ENCODE measurements at places on chromosomes 16 and 17. TPM values are rescaled to one million over a fixed set of nuclear protein-coding genes. Genes with fewer than 3 reads are reported as not detected.

- peak; percentile 7 for DNase-seq
Measured at GRCh38 chr17:11644265-11645212, 46.3 kb downstream of the DNAH9 start.

DNA sequence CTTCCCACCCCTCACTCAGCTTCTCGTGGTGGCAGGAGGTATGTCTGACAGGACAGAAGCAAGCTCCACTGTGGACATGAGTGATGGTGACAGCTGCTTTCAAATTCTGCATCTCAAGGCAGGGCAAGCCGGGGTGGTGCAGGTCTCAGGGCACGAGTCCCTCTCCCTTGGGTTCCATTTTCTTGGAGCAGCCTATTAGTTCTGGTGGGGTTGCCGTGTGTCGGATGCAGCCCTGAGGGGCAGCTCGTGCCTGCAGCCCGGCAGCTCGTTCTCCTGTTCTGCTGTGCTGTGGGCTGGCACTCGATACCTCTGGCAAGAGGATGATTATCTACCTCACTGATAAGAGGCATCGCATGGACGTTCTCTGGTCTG is 16.5 kb upstream of the CLEC18C start:
- DNase-seq, result no peak

DNA sequence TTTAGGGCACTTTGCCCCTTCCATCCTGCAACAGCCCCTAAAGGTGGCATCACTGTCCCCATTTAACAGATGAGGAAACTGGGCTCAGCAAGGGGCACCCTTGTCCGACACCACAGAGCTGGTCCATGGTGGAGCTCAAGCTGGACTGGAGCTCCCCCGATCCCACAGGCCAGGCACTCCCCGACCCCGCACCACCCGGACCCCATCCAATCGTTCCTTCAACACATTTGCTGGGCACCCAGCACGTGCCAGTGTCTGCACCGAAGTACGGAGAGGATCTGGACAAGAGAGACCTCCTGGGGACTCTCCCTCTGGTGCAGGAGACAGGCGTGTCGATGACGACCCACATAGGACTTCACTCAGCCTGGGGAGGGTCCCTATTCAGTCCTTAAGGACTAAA is 13.4 kb downstream of the EMC6 start:
- no peak for DNase-seq

GRCh38 chr17:82441691-82442487 is 8.7 kb downstream of the CYBC1 start:
- DNase-seq, result no peak

DNA sequence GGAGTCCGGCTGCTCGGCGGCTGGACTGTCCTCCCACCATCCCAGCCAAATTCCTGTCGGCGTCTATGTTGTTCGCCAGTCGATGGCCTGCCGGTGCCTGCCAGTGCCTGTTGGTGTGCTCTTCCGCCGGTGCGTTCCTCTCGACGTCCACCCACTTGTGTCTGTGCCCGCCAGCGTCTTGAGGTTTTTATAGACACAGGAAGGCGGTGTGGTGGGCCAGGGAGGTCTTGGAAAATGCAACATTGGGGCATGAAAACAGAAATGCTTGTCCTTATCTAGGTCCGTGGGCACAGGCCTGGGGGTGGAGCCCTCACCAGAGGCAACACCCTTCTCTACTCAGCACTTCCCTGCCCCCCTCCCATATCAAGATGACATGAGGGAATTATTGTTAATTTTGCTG is 167.8 kb downstream of the IRF8 start:
- no peak for DNase-seq

- DNase-seq, result no peak
Measured at GRCh38 chr17:43613917-43614316, 47.8 kb downstream of the MEOX1 start.

- no peak for DNase-seq
Measured at GRCh38 chr16:14496786-14497185, 133.3 kb downstream of the PARN start.

GRCh38 chr16:68422396-68422960 is 25.8 kb downstream of the SMPD3 start:
- no peak for DNase-seq

GRCh38 chr16:29900888-29901606 is 759 bp downstream of the ASPHD1 start:
- DNase-seq, result no peak

GRCh38 chr17:18362698-18363100 is 651 bp downstream of the SHMT1 start:
- DNase-seq, result no peak

- no peak for DNase-seq
Measured at GRCh38 chr17:6823011-6823442, 8.5 kb downstream of the TEKT1 start.

- no peak for DNase-seq
Measured at GRCh38 chr16:87721622-87722585, 43.9 kb downstream of the KLHDC4 start.

DNA sequence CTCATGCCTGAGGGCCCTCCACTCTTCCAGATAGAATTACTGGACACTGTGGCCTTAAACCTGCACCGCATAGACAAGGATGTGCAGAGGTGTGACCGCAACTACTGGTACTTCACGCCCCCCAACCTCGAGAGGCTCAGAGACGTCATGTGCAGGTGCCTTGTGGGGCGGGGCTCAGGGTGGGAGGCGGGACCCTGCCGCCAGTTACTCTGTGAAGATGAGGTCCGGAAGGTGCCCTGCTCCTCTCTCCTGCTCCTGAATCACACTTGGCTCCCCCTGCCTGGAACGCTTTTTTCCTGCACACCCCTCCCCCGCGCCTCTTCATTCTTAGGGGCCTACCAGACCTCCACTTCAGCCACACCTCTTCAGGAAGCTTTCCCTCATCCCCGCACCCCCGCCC is 24.8 kb downstream of the MNT start:
- DNase-seq, result no peak

DNA sequence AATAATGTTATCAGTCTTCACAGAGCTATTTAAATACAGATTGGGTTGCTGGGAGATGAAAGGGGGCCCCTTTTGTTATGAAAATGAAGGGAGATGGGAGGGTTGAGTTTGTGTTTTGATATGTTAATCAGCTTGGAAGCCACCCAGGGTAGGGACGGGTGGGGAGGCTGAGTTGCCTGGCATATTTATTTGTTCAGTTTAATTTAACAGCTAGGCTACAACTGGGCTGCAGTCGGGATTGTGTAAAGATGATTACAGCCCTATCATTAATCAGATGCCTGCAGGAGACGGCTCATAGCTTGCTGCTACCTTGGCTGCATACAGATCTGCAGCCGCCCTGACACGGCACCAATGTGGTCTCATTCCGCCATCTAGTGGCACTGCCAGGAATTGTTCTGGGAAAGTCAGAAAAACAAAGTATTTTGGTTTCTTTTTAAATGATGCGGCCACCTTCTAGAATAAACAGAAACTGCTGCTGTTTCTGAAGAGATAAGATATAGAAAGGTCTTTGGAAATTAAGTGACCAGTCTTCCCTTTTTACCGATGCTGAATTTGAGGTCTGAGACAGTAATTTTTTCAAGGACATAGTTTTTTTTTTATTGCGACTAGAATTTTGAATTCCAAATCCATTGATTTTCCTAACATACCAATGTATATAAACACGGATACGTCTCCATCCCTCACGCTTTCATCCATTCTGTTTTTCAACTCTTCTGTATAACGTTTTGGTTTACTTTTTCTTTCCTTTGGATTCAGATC is 458.0 kb upstream of the ASIC2 start:
- DNase-seq, result peak; percentile 12

DNA sequence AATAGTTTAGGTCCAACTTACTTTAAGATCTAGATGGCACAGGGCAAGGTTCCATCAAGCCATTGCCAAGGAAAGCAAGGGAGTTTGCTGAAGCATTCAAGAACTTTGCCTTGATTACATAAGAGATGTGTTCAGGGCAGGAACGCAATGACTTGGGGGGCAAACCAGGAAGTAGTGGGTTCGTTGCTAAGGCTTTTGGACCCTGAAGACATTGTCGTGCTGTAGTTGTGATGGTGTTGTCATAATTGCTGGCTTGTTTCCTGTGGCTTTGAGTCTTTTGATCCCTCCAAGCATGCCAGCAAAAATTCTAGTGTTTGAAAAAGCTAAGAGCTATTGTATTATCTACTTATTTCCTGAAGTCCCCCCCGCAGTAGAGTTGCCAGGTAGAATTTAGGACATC is 70.7 kb upstream of the HNF1B start:
- no peak for DNase-seq

- DNase-seq, result no peak
Measured at GRCh38 chr16:55184052-55184451, 140.0 kb upstream of the IRX6 start.

DNA sequence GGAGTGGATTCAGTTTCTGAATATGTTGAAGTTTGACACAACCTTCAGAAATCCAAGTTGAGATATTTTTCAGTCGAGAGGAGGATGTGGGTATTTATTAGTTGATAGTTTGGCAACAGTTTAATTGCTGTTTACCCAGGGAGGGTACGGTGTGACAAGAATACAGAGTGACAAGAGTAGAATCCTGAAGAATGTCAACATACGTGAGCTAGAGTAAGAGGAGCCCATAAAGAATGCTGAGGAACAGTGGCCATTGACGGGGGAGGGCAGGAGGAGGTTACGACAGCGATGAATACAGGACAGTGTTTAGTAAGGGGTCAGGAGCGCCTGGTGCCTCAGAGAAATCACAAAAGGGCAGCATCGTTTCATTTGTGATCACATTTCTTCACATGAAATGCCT is 76.5 kb downstream of the AATF start:
- no peak for DNase-seq

DNA sequence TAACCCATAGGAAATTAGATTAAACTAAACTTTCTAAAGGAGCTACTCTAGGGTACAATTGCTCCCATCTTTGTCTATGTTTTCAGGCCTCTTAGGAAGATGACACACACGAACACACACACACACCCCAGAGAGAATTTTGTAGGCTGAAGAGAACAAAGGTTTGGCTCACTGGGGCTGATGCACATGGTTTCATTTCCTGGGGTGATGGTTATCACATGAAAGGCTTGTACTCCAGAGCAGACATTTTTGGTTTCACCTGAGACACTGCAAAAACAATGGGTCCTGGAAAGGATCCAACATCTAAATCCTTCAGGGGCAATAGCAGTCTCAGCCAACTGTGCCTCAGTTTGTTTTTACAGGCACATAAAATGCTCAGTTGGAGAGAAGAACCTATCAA is 62.8 kb downstream of the GRB7 start:
- no peak for DNase-seq

DNA sequence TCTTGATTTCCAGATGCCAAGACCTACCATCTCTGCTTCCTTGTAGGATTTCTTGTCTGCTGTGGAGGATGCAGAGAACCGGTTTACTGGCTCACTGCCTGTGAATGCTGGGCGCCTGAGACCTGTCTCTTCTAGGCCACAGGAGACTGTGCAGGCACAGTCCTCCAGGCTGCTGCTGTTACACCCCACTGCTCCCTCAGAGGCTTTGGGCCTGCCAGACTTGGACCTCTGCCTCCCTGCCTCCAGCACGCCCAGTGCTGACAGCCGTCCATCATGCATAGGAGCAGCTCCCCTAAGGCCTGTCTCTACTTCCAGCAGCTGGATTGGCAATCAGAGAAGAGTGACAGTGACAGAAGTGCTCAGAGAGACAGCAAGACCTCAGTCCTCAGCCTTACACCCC is 6.1 kb downstream of the HROB start:
- DNase-seq, result no peak

GRCh38 chr16:11010575-11011221 is 66.3 kb downstream of the CLEC16A start:
- DNase-seq, result no peak

GRCh38 chr16:84090211-84090610 is 26.5 kb downstream of the MBTPS1 start:
- no peak for DNase-seq

GRCh38 chr16:23124315-23124714 is 24.9 kb downstream of the USP31 start:
- DNase-seq, result no peak

DNA sequence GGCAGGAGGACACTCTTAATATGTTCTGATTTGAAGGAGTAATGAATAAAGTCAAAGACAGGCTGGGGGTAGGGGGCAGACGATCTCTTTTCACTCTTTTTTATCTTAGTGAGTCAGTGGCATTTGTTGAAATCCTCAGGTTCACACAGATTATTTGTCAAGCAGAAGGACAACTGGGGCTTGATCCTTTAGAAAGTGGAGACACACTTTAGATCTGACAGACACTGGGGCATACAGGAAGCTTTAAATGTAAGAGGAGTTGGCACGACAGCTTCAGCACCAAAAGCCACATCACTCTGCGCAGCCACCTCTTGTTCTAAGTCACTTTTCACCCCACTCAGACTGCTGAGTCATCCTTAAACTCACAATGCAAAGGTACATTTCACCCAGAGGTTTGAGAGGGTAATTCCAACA is 121.5 kb downstream of the STXBP4 start:
- no peak for DNase-seq

Gene BRIP1
- total RNA-seq, result 0.14 TPM

Gene KCNJ18
- not detected for total RNA-seq

Gene GFAP
- total RNA-seq, result not detected

Gene SLC13A2
- not detected for total RNA-seq

Gene KRTAP2-1
- total RNA-seq, result not detected

Gene ABAT
- 9.8 TPM for total RNA-seq

Gene KRTAP17-1
- total RNA-seq, result not detected

Gene TMEM92
- 1.4 TPM for total RNA-seq

Gene CD300E
- total RNA-seq, result 0.14 TPM

Data from thoracic aorta (tissue), 2 donors.